ENCODE measurements at places on chromosomes 5 and 9.
A peak's percentile ranks its signal among the peaks of the same experiment; 100 is the strongest.

GRCh38 chr5:168851902-168852321 is 272.7 kb upstream of the PANK3 start:
- no peak for DNase-seq

- no peak for DNase-seq
Measured at GRCh38 chr9:132783006-132783405, 95.1 kb downstream of the AK8 start.

- no peak for DNase-seq
Measured at GRCh38 chr5:131977212-131977604, 31.7 kb upstream of the MEIKIN start.

- DNase-seq, result no peak
Measured at GRCh38 chr5:120415985-120416384, 48.1 kb upstream of the PRR16 start.

- DNase-seq, result peak; percentile 2
Measured at GRCh38 chr9:89919171-89919681, 314.4 kb downstream of the GADD45G start.
